ENCODE measurements at places on chromosomes 4 and X. TPM values are rescaled to one million over a fixed set of nuclear protein-coding genes. Genes with fewer than 3 reads are reported as not detected.

- peaks cover 65% of the 10 kb centered on the region for H3K4me1 ChIP-seq
- peak overlapping the region; percentile 56 for H3K4me3 ChIP-seq
- no peaks in the 10 kb centered on the region for H3K27me3 ChIP-seq
- DNase-seq, result no peak
- H3K36me3 ChIP-seq, result peaks cover 13% of the 10 kb centered on the region
Measured at GRCh38 chr4:125390126-125390525, 75.4 kb downstream of the FAT4 start.

GRCh38 chr4:42985976-42986375 is 93.5 kb downstream of the GRXCR1 start:
- DNase-seq, result no peak
- no peak overlapping the region for H3K4me3 ChIP-seq
- no peaks in the 10 kb centered on the region for H3K36me3 ChIP-seq
- no peak overlapping the region for H3K27ac ChIP-seq

GRCh38 chrX:46268412-46268811 is 276.8 kb downstream of the ZNF674 start:
- peaks cover 4% of the 10 kb centered on the region for H3K4me1 ChIP-seq
- no peak overlapping the region for H3K4me3 ChIP-seq
- H3K27ac ChIP-seq, result no peak overlapping the region
- H3K27me3 ChIP-seq, result no peaks in the 10 kb centered on the region
- H3K36me3 ChIP-seq, result no peaks in the 10 kb centered on the region

TRPC5OS gene
- total RNA-seq, result not detected

PHF8 gene
- total RNA-seq, result 30.0 TPM

MMRN1 gene
- total RNA-seq, result not detected

UGT2A1 gene
- not detected for total RNA-seq

- DNase-seq, result no peak
- no peaks in the 10 kb centered on the region for H3K4me1 ChIP-seq
- peaks cover 2% of the 10 kb centered on the region for H3K36me3 ChIP-seq
- peaks cover 13% of the 10 kb centered on the region for H3K27me3 ChIP-seq
Measured at GRCh38 chrX:154829926-154830442, 4.5 kb downstream of the SMIM9 start.

NUDT10 gene
- 0.59 TPM for total RNA-seq

GRCh38 chrX:14064626-14065432 is 35.1 kb upstream of the GEMIN8 start:
- H3K27ac ChIP-seq, result no peak overlapping the region
- H3K27me3 ChIP-seq, result no peaks in the 10 kb centered on the region
- DNase-seq, result no peak

DNA sequence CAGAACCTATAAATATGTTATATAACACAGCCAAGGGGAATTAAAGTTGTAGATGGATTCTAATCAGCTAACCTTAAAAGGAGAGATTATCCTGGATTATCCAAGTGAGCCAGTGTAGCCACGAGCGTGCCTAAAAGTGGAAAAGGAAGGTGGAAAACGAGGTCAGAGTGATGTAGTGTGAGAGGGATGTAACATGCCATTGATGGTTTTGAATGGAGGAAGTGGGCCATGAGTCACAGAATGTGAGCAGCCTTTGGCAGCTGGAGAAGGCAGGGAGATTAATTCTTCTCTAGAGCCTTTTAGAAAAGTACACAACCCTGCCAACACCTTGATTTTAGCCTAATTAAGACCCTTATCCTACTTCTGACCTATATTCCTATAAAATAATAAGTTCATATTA is 149.1 kb downstream of the SLC39A8 start:
- no peak for DNase-seq
- H3K27me3 ChIP-seq, result peaks cover 3% of the 10 kb centered on the region
- H3K27ac ChIP-seq, result no peak overlapping the region
- no peaks in the 10 kb centered on the region for H3K36me3 ChIP-seq
- no peak overlapping the region for H3K4me3 ChIP-seq
- H3K4me1 ChIP-seq, result no peaks in the 10 kb centered on the region

KLF8 gene
- total RNA-seq, result 0.18 TPM

DNA sequence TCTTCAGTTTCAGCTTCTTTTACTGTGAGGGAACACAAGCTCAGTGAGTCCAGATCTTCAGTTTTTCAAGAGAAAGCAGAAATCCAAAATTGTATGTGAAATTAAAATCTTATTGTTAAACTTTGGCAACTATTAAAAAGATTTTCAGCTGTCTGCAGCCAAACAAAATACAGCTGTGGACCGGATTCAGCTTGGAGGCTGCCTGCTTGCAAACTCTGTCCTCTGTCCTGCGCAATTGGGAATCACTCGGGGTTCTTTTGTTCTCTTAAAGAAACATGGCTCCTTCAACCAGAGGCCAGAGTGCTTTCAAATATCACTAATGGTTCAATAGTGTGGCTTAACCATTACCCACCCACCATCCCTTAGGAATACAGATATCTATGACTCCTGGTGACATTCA is 201.2 kb downstream of the CHIC2 start:
- no peak for DNase-seq
- H3K27me3 ChIP-seq, result no peaks in the 10 kb centered on the region
- peaks cover 45% of the 10 kb centered on the region for H3K4me1 ChIP-seq
- peak overlapping the region; percentile 7 for H3K4me3 ChIP-seq
- peaks cover 12% of the 10 kb centered on the region for H3K36me3 ChIP-seq
- peak overlapping the region; percentile 91 for H3K27ac ChIP-seq

CFAP99 gene
- not detected for total RNA-seq

- H3K4me1 ChIP-seq, result peaks cover 15% of the 10 kb centered on the region
- H3K27ac ChIP-seq, result no peak overlapping the region
- H3K4me3 ChIP-seq, result no peak overlapping the region
- peaks cover 15% of the 10 kb centered on the region for H3K27me3 ChIP-seq
- no peak for DNase-seq
Measured at GRCh38 chr4:144174401-144175067, 34.0 kb upstream of the GYPA start.

GRCh38 chrX:153469811-153470410 is 465 bp downstream of the HAUS7 start:
- DNase-seq, result no peak
- H3K4me3 ChIP-seq, result peak overlapping the region; percentile 75
- H3K27me3 ChIP-seq, result no peaks in the 10 kb centered on the region
- no peak overlapping the region for H3K27ac ChIP-seq
- peaks cover 31% of the 10 kb centered on the region for H3K4me1 ChIP-seq

DNA sequence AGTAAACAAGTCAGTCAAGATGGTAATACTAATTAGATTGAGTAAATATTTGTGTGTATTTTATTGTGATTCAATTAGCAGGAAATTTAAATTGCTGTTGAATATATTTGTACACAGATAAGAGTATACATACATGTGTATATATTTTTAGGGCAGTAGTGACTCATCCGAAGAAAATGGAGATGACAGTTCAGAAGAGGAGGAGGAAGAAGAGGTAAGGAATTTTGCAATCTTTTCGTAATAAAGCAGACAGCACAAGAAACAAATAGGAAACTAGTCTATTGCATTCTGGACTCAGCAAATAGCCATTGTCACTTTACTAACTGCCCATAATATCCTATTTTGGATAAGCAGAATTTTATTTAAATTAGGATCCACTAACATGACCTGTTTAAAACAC is 6.6 kb downstream of the IBSP start:
- H3K36me3 ChIP-seq, result no peaks in the 10 kb centered on the region
- H3K27me3 ChIP-seq, result no peaks in the 10 kb centered on the region

DNA sequence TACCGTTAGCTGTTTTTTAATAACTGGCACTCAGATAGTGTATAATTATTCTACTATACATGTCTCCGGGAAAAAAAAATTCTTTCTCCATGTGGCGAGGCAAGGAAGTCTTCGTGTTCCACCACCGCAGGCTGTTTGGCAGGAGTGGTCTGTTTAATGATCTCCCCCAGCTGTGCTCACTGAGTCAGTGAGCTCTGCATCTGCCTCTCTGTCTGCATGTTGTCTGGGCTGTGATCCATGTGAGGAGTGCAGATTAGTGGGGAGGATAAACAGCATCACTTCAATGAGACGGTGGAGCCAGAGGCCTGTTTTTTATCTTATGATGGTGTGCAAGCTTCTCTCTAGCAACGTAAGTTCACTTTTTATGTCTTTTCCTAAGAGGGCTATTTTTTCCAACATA is 69.8 kb downstream of the RPS3A start:
- H3K4me3 ChIP-seq, result peak overlapping the region; percentile 26
- no peaks in the 10 kb centered on the region for H3K27me3 ChIP-seq
- peaks cover 7% of the 10 kb centered on the region for H3K36me3 ChIP-seq
- H3K27ac ChIP-seq, result peak overlapping the region; percentile 66
- H3K4me1 ChIP-seq, result peaks cover 72% of the 10 kb centered on the region
- no peak for DNase-seq

- H3K36me3 ChIP-seq, result no peaks in the 10 kb centered on the region
- H3K4me3 ChIP-seq, result no peak within 1 kb of the TSS
- H3K4me1 ChIP-seq, result peaks cover 4% of the 10 kb centered on the region
Measured at GRCh38 chrX:145817331-145818185, at the start of gene SLITRK2. SLITRK2 (plus strand) TSS chrX:145817829; CDS start chrX:145822426, 4,597 bp downstream.

GRCh38 chr4:10747186-10747585 is 62.6 kb upstream of the CLNK start:
- no peak overlapping the region for H3K4me3 ChIP-seq
- DNase-seq, result no peak
- no peaks in the 10 kb centered on the region for H3K27me3 ChIP-seq
- H3K4me1 ChIP-seq, result peaks cover 8% of the 10 kb centered on the region
- no peak overlapping the region for H3K27ac ChIP-seq

- H3K36me3 ChIP-seq, result no peaks in the 10 kb centered on the region
- DNase-seq, result no peak
- no peak overlapping the region for H3K27ac ChIP-seq
- H3K4me3 ChIP-seq, result no peak overlapping the region
Measured at GRCh38 chr4:78753091-78753490, 23.1 kb upstream of the BMP2K start.

ZNF711 gene
- total RNA-seq, result 8.9 TPM

DNA sequence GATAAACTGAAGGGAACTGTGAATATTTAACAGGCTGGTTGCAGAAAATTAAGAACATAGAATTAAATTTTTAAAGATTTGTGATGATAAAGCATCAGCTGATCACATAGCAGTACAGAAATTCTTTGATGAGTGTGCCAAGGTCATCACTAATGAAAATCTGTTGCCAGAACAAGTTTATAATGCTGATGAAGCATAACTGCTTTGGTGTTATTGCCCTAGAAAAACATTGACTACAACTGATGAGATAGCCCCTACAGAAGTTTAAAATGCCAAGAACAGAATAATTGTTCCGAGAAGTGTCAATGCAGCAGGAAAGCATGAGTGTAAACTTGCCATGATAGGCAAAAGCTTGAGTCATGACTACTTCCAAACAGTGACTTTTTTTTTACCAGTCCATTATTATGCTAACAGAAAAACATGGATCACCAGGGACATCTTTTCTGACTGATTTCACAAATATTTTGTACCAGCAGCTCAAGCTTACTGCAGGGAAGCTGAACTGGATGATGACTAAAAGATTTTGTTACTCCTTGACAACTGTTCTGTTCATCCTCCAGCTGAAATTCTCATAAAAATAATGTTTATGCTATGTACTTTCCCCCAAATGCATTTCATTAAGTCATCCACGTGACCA is 1136.6 kb downstream of the FAT4 start:
- H3K4me1 ChIP-seq, result peaks cover 2% of the 10 kb centered on the region
- no peak overlapping the region for H3K4me3 ChIP-seq
- H3K36me3 ChIP-seq, result no peaks in the 10 kb centered on the region
- H3K27ac ChIP-seq, result no peak overlapping the region
- no peak for DNase-seq

Data from osteocyte (in vitro differentiated cells).